ENCODE measurements at places on chromosomes 3 and 15.

GRCh38 chr15:52438047-52438446 lies 90.6 kb downstream of the MYO5A start:
- no peak for DNase-seq

DNA sequence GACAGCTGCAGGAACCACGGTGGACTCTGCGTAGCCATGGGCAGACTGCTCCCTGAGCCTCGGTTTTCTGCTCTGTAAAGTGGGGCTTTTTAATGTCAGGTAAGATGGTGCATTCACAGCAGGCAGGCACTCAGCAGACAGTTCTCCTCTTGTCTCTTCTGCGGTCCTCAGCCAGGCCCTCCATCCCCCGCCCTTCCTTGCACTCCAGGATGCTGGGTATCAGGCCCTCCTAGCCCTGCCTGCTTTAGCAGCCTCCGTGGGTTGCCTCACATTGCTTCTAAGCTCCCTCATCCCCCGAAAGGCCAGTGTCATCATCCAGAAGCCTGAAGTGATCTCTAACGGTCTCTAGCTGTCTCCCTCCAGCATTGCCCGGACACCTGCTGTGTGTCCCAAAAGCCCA lies 115.7 kb downstream of the WNT7A start:
- no peak for DNase-seq

GRCh38 chr3:120646771-120647432 lies 35.1 kb downstream of the HGD start:
- no peak for DNase-seq

DNA sequence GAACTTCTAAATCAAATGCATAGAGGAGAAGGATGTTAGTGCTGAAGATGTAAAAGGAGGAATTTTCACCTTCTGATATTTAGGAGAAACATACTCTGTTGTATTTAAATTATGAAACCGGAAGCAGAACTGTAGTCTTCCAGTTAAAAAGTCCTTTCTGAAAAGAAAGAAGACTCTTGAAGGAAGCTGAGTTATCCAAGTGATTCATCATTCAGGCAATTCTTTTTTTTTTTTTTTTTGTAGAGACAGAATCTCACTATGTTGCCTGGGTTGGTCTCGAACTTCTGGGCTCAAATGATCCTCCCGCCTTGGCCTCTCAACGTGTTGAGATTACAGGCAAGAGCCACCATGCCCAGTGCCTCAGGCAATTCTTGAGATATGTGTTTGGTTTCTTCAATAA lies 424.8 kb upstream of the TPM1 start:
- no peak for DNase-seq
